AG09319 (cell line): ENCODE measurements at places on chromosomes 11 and 22.

DNA sequence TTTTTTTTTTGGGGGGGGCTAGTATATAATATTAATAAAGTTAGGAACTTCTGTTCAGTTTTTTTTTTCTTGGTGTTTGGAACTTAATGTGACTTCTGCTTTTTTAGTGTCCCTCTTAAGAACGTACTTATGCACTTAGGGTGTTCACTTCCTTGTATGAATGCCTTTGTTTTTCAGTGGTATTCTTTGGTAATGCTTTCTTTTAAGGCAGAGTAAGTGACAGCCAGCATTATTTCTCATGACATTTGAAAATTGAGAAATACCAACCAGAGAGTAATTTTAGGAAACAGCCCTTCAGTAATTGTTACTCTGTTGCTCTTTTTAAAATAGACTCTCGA is 2.4 kb downstream of the GRK3 start:
- DNase-seq = no peak

GRCh38 chr11:2531987-2532703 is 87.3 kb downstream of the KCNQ1 start:
- DNase-seq = no peak

DNA sequence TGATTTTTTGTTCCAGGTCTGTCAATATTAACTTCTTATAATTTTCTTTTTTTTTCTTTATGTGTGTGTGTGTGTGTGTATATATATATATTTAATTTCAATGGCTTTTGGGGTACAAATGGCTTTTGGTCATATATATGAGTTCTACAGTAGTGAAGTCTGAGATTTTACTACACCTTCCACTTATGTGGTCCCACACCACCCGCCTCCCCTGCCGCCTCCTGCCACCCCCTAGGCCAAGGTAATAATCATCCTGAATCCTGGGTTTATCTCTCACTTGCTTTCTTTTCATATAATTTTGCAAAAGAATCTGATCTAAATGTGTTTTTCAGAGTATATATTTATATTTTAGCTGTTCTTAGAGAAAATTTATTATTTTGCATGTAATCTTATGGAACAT is 11.1 kb downstream of the NEAT1 start:
- no peak for DNase-seq

GRCh38 chr22:37752189-37753087 is 55.3 kb upstream of the GCAT start:
- peak; percentile 97 for DNase-seq

DNA sequence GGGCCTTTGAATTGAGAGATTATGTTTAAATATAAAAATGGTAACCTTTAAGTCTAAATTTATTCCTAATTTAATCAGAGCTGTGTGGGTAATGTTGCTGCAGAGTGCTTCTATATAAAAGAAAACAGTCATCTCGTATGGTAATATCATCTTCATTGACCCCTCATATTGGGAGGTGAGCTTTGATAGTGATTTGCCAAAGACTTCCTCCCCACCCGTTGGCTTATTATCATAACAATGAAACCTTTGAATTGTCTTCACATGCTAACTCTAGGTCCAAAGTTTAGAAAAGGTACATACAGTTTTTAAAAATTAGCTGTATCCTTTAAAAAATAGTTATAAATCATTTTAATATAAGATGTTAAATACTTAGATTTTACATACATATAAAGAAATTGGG is 3.7 kb downstream of the EMSY start:
- DNase-seq = no peak

DNA sequence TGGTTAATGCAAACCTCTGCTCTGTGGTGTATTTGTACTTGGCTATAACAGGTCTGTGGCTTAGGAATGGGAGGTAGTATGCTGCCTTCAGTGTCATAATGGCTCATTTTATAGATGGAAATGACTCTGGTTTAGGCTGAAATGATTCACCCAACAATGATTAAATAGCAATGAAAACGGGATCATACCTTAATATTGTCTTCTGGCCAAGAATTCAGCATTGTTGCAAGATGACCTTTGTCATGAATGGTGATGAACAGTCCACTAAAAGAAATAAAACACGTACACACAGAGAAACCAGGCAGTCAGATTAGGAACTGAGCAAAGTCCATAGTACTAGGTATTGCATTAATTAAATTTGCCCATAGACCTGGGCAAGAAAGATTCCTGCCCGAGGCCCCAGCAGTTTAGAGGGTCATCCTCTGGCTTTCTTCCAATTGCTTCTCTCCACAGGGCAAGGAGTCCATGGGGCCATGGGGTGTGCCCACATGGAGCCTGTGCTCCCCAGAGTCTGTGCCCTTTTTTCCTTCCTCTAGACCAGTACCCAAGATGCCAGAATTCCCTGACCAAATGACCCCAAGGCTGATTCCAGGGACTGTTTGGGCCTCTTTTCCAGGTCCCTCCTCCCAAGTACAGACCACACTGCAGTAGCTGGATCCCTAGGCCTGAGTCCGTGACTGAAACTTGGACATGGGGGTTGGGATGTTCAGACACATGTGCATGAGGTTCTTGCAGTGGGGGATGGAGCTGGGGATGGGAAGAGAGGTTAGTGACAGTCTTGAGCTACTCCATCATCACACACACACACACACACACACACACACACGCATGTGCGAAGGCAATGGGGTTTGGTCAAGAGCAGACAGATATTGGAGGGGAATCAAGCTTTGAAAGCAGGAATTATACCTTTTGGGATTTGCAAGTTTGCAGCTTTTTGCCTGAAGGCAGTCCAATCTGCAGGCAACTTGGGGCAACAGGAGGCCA is 134.2 kb downstream of the CCDC81 start:
- DNase-seq = no peak

DNA sequence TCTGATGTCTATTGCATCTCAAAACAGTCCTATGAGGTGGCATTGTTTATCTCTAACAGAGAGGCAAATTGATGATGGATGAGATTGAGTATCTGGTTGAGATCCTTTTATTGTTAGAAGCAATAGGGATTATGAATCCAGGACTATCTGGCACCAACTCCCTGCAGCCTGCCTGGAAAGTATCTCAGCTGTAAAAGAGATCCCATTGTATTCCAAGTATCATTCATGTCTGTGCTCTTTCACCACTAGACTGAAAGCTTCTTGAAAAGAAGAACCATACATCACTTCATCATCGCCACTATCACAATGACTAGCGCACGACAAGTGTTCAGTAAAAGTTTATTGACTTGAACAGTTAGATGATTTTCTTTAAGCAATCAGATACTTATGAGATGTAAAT is 41.9 kb upstream of the PCF11 start:
- DNase-seq = no peak

GRCh38 chr11:117832511-117832910 is 8.0 kb upstream of the FXYD2 start:
- DNase-seq = no peak

DNA sequence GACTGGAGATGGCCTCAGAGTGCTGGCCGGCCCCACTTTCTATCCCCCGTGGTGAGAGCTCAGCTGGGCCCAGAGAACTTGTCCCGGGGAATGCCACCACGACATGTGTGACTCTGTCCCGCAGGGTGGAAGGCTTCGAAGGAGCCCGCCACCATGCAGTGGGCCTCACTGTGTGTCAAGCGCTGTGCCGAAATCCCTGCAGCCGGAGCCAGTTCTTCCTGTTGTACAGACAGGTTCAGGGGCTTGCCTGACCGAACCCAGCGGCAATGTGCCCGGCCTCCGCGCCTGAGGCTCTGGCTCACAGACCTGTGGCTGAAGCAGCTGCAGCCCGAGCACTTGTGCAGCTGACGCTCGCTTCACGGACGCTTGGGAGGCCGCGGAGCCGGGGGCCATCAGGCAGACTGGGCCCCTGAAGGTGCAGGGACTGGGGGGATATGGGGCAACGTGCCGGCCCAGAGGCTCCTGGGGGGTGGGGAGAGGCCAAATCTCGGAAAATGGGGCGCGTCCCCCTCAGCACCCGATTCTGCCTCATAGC is 650 bp downstream of the PPM1F start:
- DNase-seq = no peak

DNA sequence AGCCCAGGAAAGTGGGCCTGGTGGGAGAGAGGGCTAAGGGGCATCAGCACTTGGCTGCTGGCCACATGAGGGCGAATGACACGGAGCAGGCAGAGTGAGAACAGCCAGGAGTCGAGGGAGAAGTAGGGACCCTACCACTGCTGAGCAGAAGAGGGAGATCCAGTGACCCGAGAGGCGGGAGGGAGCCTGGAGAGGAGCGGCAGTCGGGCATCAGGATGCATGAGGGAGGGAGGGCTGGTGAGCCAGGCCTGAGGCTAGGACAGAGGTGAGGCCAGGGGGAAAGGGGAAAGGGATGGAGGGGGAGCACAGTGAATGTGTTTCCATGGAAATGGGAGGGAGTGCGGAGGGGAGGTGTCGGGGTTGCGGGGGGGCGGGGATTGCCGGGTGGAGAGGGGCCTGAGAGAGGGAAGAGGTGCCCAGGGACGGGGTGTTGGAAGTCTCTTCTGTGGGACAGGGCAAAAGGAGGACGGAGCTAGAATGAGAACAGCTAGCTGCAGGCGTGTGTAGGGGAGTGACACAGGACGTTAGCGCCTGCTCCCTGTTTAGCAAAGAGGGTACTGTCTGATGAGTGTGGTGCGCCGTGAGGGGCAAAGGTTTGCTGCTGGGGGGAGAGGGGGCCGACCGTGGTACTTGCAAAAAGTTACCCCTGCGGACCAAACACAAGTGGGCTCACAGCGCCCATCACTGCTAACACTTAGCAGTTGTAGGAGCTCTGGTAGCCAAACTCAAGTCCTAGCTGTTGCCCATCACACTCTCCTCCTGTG is 37.1 kb upstream of the WNT11 start:
- no peak for DNase-seq

- DNase-seq = peak; percentile 66
Observed at GRCh38 chr22:32628628-32629572, 154.3 kb downstream of the FBXO7 start.

DNA sequence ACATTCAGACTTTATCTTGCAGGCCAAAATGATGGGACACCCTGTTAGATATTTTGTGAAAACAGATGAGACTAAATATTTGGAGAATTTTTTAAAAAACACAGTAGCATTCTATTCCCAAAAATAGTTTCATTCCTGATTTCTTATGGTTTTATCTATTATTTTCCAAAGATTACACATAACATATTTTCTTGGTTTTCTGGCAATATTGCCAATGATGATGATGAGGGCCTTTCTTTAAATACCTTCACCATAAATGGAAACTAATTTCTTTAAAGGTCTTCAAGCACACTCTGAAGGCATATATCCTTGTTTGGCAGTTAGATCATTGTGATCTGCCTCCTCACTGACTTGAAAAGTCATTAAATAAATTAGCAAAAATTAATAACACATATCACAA is 522.3 kb upstream of the LUZP2 start:
- DNase-seq = no peak

DNA sequence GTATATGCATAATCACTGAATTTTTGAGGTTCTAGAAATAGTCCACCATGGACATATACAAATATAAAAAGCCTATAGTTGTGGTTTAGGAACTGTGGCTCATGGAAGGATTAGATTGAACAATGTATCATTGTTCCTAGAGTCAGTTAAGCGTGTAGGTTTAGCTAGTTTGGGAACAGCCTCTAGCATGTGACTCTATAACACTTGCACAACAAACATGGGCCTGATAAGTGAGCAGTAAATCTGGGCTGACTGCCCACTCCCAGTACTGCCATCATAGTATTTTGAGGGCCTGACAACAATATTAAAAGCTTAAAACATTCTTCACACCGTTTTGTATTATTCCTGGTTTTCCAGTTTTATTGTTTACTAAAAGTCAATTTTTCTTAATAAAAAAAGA is 47.0 kb downstream of the YAP1 start:
- DNase-seq = peak; percentile 28

DNA sequence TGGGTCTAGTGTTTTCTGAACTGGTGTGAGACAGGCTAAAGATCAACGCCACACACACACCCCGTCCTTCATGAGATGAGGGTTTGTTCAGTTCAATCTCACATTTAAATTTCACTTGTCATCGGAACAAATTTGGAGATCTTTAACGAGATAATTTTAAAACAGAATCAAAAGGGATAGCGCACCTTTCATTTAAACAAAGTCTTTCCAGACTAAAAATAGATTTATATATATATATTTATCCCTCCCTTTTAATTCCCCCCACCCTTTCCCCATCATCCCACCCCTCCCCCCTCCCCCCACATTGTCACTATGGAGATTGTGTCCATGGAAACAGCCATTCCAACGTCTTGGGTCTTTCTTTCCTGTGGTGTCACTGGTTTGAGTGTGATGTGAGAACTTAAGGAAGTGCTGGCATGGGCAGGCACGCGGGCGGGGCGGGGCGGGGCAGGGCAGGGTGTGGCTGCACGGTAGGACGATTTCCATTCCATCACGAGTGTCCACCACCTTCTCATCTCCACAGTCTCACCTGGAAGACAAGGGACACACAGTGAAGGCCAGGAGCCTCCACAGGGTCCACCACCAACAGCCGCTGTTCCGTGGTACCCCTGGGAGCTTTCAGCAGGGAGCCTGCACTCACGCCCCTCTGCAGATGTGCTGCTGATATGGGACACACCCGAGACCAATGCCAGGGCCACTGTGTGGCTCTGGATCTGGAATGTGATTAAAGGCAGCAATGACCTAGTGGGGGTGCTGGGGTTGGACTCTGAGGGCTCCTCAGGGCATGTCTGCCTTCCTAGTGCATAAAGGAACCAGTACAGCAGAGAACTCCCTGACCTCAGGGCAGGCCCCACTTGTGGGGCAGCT is 30.5 kb upstream of the CYP2D6 start:
- DNase-seq = no peak

DNA sequence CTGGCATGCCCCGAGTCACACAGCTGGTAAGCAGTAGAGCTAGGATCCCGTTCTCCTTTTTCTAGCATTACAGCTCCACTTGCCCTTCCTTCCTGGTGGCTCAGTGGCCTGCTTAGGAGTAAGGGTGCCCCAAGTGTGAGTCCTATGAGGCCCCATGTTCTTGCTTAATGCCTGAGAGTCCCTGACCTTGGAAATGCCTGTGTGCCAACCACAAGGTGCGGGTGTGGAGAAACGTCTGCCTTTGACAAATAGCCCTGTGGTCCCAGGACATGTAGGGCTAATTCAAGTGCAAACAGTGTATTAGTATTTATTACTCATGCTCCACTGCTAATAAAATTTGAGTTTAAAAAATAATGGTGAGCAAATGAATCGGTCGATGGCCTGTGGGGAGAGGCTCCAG is 18.4 kb downstream of the GRIK4 start:
- no peak for DNase-seq

GRCh38 chr11:126538071-126538470 is 182.6 kb downstream of the ST3GAL4 start:
- no peak for DNase-seq

DNA sequence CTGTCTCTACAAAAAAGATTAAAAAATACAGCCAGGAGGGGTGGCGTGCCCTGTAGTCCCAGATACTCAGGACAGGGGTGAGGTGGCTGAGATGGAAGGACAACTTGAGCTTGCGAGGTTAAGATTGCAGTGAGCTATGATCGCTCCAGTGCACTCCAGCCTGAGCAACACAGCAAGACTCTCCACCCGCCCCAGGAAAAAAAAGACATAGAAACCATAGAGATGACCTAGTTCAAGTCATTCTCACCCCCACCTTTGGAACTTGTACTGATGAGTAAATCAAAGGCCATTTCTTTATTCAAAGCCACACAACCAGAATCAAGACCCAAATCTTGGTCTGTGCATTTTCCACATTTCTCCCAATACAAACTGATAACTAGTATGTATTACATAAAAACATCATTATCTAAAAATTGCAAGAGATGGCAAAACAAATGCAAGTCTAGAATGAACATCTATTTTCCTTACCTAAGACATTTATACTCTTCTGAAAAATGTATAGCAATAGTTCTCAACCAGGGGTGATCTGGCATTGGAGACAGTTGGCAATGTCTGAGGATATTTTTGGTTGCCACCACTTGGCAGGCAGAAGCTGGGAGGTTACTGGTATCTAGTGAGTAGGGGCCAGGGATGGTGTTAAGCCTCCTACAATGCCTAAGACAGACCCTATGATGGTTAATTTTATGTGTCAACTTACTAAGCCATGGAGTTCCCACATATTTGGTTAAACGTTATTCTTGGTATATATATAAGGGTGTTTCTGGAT is 34.6 kb downstream of the LGR4 start:
- no peak for DNase-seq
